ENCODE measurements at places on chromosomes 3 and 15.

GRCh38 chr3:9255976-9256375 lies 6.5 kb upstream of the SRGAP3 start:
- no peak for DNase-seq

- no peak for DNase-seq
Observed at GRCh38 chr3:15427981-15428380, 583 bp downstream of the EAF1 start.

DNA sequence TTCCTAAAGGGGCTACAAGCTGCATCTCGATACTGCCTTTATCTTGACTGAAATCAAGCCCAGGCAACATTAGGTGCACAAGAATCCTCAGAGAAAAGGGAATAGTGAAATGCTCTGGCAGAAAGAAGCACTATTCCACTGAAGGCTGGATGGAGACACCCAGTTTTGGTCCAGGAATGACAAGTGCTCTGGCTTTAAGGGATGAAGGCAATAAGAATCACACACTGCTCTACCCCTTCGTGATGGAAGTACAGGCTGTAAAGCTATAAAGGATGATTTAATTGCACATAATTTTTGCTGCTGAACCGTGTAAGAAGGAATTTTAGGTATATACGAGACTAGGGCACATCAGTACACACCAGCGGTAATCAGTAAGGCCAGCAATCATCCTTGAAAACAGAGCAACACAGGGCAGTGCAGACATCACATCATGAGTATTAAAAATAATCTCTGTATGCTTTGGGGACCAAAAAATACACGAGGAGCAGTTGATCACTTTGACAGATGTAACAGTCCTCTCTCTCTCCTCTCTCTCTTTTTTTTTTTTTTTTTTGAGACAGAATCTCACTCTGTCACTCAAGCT lies 414.6 kb upstream of the TBL1XR1 start:
- no peak for DNase-seq

DNA sequence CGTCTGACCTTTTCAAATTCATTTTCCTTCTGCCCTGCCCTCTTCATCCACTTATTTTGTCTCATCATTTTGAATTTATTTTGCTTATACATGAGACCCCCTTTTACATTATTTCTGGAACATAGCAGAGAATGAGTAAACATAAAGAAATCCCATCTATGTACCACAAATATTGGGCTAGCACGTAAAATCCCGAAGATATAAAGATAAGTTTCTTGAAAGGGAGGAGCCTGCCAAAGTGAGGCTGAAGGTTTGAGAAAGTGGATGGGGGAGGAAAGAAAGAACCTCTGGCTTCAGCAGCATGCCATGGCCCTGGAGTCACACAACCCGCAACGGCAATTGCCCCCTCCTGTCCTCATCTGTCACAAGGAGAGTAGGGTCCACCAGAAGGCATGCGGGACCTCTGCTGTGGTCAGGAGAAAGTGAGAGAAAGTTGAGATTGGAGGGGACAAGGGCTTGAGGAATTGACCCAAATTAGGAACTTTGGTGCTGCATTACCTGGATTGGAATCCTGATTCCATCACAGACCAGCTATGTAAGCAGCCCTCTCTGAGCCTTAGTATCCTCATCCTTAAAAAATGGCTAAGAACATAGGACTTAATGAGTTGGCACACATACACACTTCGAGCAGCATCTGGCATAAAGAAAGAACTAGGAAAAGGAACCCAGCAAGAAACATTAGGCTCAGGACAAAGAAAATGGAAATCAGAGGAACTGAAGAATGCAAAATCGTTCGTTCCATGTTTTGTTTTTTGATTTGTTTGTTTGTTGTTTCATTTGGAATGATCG lies 53.7 kb upstream of the GYG1 start:
- no peak for DNase-seq

DNA sequence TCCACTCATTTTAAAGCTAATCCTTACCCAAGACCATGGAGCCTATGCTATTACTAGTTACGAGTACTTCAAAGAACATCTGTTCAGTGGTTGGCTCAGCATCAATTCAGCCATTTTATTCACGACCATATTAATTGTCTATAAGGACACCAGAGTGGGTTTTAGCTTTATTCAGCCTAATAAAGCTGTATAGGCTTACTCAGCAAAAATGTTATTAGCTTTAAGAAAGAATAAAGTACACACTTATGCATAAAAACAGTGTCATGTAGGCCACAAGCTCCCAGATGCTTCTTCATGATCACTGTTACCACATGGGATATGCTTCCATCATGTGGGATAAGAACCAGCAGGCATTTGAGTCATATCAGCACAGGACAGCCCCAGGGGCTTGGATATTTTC lies 87.4 kb upstream of the GPR149 start:
- DNase-seq: no peak

DNA sequence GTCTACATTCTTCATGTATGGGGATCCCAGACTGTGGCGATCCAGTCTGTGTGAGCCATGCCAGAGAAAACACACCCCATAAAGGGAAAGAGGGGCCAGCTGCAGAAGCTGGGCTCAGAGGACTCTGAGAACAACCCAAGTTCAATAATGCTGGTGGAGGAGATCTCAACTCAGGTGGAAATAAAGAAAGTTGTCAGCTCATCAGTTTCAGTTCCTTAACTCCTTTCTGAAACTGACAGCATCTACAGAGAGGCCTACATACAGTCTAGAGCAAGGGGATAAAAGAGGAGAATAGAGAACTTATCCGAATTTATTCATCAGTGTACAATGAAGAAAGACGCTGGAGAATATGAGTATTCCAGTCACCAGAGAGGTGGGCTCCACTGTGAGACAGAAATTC lies 77.0 kb downstream of the NTRK3 start:
- no peak for DNase-seq

GRCh38 chr3:139117136-139117675 lies 72.5 kb upstream of the PRR23C start:
- no peak for DNase-seq

GRCh38 chr15:66084704-66085103 lies 168.8 kb downstream of the MEGF11 start:
- no peak for DNase-seq

GRCh38 chr3:53804697-53805462 lies 41.3 kb downstream of the CHDH start:
- no peak for DNase-seq

GRCh38 chr3:58190291-58190690 lies 20.5 kb downstream of the DNASE1L3 start:
- no peak for DNase-seq

GRCh38 chr3:136189859-136190617 lies 6.1 kb downstream of the MSL2 start:
- no peak for DNase-seq

GRCh38 chr3:150142936-150143335 lies 172.2 kb upstream of the PFN2 start:
- DNase-seq: no peak

GRCh38 chr3:42498034-42498433 lies 4.4 kb upstream of the VIPR1 start:
- DNase-seq: peak; percentile 38

DNA sequence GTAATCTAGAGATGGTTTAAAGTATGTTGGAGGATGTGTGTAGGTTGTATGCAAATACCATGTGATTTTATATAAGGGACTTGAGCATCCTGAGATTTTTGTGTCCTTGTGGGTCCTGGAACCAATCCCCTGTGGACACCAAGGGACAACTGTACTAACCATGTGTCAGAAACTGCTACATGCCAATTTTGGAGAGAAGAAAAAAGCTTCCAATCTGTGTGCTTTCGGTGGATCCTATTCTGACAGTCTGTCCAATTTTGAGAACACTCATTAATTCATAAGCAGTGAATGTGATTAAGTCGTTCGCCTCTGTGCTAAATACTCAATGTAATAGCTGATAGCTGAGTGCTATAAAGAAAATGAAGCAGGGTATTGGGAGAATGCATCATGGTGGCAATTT lies 61.6 kb downstream of the RBM6 start:
- no peak for DNase-seq

GRCh38 chr3:76869726-76870384 lies 170.0 kb upstream of the ROBO2 start:
- no peak for DNase-seq

DNA sequence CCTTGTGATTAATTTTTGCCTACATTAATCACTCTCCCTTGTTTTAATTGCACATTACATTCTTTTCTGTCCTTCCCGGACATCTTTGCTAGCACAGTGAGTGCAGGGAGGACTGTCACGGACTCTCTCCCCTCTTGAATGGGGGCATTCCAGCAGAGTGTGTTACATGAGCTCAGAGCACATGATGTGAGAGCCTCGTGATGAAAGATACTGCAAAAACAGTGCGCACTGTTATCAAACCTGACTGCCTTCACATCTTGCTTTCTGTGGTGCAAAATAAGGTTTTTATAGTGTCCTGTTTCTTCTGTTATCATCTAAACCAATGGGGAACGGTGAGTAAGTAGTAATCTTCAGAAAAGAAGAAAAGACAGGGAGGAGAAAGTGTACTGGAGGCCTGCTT lies 167.5 kb downstream of the PGPEP1L start:
- no peak for DNase-seq

DNA sequence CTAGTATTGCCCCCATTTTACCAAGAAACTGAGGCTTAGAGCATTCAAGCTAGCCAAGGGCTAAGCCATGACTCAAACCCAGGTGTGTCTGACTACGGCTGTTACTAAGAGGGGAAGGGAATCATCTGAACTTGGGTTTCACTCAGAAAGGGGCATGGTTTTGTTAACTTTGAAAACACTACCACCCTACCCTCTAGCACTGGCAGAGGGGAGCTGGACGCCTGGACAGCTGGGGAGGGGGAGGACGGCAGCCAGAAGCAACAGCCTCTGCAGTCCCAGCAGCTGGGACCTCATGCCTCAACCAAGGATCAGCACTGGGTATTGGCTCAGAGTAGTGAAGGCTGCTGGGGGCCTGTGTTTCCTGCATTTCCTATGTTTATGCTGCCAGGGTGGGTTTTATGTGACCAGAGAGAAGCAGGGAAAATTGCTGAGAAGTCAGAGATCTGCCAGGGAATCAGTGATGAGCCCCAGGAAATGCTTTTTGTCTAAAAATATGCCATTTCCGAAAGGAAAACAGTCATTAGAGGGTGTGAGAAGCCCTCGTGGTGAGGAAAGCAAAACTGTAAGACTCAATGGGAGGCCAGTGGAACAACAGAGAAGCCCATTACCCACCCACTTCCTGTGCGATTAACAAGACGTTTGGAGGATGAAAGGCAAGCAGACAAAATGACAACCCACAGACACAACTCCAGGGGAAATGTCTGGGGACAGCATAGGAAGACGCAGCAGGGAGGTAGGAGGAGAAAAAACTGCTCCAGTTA lies 41.2 kb downstream of the LIPC start:
- peak; percentile 74 for DNase-seq

GRCh38 chr3:53819163-53819868 lies 26.9 kb downstream of the CHDH start:
- no peak for DNase-seq

GRCh38 chr3:177602601-177603147 lies 405.4 kb upstream of the TBL1XR1 start:
- no peak for DNase-seq

DNA sequence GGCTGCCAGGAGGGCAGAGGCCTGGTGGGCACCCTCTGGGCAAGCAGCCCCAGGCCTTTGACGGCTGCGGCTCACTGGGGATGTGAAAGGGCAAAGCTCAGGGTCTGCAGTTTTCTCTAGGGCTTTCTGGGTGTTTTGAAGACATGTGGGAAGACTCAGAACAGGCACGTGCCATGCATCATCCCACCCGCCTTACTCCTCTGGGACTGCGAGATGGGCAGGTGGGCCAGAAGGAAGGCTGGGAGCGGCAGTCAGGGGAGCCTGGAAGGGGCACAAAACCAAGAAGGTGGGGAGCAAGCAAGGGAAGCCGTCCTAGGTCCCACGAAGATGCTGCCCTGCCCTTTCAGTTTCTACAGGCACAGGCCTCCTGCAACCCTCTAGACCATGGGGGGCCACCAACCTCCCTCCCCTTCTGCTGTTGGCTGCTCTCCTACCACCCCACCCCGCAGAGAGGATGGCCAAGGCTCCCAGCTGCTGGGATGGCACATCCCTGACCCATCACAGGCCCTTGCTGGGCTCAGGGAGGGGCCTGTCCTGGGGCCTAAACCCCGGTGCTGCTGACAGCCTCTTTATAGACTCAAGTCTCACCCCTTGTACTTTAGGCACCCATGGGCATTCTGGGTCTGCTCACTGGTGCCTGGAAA lies 71.8 kb upstream of the CTSH start:
- DNase-seq: no peak

- DNase-seq: no peak
Observed at GRCh38 chr3:183563536-183563874, 8.0 kb upstream of the KLHL6 start.

GRCh38 chr15:84835661-84836337 lies 18.6 kb downstream of the ALPK3 start:
- DNase-seq: no peak

- no peak for DNase-seq
Observed at GRCh38 chr15:52428297-52428696, 100.4 kb downstream of the MYO5A start.

DNA sequence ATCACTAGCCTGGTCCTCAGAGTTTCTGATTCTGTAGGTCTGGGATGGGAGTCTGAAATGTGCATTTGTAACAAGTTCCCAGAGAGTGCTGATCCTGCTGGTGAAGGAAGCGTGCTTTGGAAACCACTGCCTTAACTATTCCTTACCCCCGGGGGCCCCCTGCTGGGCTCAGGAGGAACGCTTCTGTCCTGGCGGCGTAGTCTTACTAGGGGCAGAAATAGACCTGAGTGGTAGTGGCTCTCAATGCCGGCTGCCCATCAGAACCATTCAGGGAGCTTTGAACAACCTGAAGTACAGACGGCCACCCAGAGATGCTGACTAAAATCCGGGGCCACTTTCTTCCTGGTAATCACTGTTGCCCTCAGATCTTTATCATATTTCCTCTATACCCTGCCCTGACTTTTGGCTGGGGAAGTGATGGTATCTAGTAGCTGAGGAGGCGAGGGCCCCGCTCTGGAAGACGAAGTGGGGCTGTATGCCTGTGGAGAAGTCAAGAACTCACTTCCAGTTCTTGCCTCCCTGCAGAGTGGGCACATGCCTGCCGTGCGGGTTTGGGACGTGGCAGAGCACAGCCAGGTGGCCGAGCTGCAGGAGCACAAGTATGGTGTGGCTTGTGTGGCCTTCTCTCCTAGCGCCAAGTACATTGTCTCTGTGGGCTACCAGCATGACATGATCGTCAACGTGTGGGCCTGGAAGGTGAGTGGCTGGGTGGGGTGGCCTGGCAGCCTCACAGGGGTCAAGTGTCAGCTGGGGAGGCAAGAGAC lies 16.3 kb upstream of the JMJD7 start:
- DNase-seq: peak; percentile 87

GRCh38 chr15:38650936-38651327 lies 86.3 kb upstream of the RASGRP1 start:
- DNase-seq: no peak

GRCh38 chr3:135448520-135448919 lies 517.0 kb upstream of the PPP2R3A start:
- DNase-seq: no peak

GRCh38 chr3:172465281-172465680 lies 17.0 kb upstream of the GHSR start:
- no peak for DNase-seq

All from activated CD8-positive, alpha-beta memory T cell treated with anti-CD3 and anti-CD28 coated beads for 24 hours (primary cell).